SK-N-SH (cell line): ENCODE measurements at places on chromosomes 11 and 22.

DNA sequence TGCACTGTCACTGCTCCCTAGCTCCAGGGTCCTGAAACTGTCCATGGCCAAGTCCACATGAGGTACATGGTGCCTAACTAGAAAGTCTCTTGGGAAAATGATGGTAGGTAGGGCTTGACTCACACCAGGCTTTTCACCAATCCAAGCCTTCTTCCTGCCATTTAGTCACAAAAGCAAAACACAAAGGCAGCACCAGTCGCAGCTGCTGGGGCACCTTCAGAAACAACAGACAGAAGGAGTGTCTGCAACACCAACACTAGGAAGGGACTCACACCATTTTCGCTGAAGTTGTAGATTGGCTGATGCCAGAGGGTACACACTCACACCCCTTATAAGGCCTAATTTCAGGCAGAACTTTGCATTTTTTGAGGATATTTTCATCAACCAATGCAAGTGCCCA lies 55.7 kb downstream of the SYTL2 start:
- no peaks in the 10 kb centered on the region for H3K27me3 ChIP-seq
- H3K4me1 ChIP-seq, result peaks cover 7% of the 10 kb centered on the region
- no peak overlapping the region for H3K27ac ChIP-seq
- no peak overlapping the region for H3K4me3 ChIP-seq
- DNase-seq, result no peak

GRCh38 chr11:81449588-81450156 lies 1284.0 kb downstream of the FAM181B start:
- no peak for DNase-seq
- no peaks in the 10 kb centered on the region for H3K36me3 ChIP-seq
- H3K27me3 ChIP-seq, result no peaks in the 10 kb centered on the region
- no peak overlapping the region for H3K27ac ChIP-seq

DNA sequence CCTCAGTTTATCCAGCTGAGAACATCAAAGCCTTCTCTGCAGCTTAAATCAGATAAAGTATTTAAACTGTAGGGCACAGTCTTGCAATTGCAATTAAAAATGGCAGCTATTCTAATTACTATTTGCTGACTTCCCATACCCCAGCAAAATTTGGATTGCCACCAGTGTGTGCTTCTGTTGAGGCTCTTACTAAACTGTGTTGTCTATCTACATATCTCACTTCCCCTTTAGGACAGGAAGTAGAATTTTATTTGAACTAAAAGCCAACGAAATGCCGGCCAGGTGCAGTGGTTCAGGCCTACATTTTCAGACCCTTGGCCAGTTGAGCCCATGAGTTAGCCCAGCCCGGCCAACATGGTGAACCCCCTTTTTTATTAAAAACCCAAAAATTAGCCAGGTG lies 7.1 kb downstream of the SAA4 start:
- H3K4me3 ChIP-seq, result no peak overlapping the region
- H3K27me3 ChIP-seq, result no peaks in the 10 kb centered on the region
- DNase-seq, result no peak
- no peak overlapping the region for H3K27ac ChIP-seq
- H3K36me3 ChIP-seq, result no peaks in the 10 kb centered on the region

DNA sequence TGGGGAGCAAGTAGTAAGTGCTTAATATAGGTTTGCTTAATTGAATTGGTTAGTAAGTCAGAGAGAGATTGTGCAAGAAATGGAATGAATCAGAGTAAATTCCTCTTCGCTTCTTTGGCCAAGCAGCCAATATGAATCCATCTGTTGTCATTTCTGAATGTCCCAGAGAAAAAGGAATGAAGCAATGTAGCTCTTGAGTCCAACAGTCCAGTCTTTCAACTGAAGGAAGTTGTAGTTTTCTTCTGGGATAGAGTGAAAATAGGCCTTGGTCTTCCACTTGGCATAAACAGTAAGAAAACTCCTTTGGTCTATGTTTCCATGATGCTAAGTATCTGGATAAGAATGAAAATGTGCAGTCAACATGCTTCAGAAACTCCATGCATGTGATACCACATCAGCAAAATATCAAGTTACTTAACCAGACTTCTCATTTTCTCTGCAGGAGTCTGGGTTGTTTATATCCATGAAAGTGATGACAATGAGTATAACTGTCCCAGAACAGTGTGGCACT lies 1.8 kb upstream of the FIBIN start:
- H3K4me3 ChIP-seq, result no peak overlapping the region
- DNase-seq, result no peak
- H3K36me3 ChIP-seq, result no peaks in the 10 kb centered on the region
- H3K27me3 ChIP-seq, result no peaks in the 10 kb centered on the region
- no peaks in the 10 kb centered on the region for H3K4me1 ChIP-seq

DNA sequence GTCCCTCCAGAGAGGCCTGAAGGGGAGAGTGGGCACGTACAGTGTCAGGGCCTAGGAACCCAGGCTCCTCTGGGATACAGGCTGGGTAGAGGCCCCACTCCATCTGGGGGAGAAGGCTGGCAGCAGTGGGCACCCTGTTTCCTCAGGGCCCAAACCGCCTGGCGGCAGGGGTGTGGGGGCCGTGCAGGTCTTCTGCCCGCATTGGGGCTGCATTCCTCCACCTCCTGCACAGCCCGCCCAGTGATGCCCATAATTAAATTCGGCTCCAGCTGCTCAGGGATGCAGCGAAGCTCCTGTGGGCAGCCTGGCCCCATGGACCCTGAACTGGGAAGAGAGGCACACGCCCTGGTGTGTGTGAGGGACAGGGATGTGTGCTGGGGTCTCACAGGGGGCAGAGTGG lies 35.4 kb downstream of the KCNQ1OT1 start:
- H3K4me1 ChIP-seq, result no peaks in the 10 kb centered on the region
- no peak overlapping the region for H3K4me3 ChIP-seq
- no peak for DNase-seq

DNA sequence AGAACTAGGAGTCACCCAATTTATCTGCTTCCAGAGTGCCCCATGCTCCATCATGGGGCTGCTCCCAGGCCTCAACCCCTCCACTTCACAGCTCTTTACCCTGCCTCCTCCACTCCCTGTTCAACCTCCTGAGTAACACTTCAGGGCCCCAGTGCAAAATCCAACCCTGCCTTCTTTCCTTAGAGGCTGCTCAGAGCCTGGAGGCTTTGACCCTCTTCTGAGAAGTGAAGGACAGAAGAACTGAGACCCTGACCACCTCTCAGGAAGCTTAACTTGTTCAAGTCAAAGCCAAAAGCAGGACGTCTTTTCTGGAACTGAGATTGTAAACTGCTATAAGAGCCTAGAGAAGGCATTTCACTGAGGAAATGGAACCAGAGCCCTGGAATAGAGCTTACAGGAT lies 15.5 kb downstream of the EIF3F start:
- H3K4me1 ChIP-seq, result no peaks in the 10 kb centered on the region
- H3K27ac ChIP-seq, result no peak overlapping the region
- no peaks in the 10 kb centered on the region for H3K27me3 ChIP-seq
